Effector memory CD8-positive, alpha-beta T cell (primary cell): ENCODE measurements at places on chromosomes 4 and X.
A peak's percentile ranks its signal among the peaks of the same experiment; 100 is the strongest.

- no peak overlapping the region for H3K4me3 ChIP-seq
- no peak for DNase-seq
- no peaks in the 10 kb centered on the region for H3K27me3 ChIP-seq
- H3K4me1 ChIP-seq, result no peaks in the 10 kb centered on the region
- no peaks in the 10 kb centered on the region for H3K36me3 ChIP-seq
These were observed 83.3 kb upstream of the AMELX start for GRCh38 chrX:11209798-11210414.

DNA sequence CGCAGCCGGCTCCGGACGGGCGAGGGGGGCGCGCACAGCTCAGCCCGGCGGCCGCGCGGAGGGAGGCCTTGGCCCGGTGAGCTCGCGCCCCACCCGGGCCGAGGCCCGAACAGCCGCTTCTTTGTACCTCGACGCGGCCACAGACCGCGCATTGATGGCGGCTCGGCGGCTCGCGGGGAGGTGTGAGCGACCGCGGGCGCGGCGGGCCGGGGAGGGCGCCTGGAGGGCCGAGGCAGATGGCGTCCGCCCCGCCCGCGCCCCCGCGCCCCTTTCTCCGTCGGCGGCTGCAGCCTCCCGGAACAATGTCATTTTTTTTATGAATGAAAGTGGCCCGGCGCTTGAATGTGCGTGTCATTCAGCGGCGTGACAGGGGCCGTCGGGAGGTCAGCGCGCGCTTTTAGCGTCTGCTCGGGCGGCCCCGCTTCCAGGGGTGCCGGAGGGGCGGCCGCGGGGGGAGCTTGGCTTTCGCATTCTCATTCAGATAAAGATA, 1.8 kb downstream of the FGFR3 start:
- H3K4me3 ChIP-seq, result no peak overlapping the region
- H3K27ac ChIP-seq, result no peak overlapping the region
- H3K27me3 ChIP-seq, result peaks cover 57% of the 10 kb centered on the region
- no peak for DNase-seq
- no peaks in the 10 kb centered on the region for H3K4me1 ChIP-seq

- no peak overlapping the region for H3K27ac ChIP-seq
- peaks cover 42% of the 10 kb centered on the region for H3K27me3 ChIP-seq
- no peak for DNase-seq
- H3K4me3 ChIP-seq, result no peak overlapping the region
- no peaks in the 10 kb centered on the region for H3K4me1 ChIP-seq
These were observed 119.3 kb downstream of the RASGEF1B start for GRCh38 chr4:81352446-81352835.

- H3K4me1 ChIP-seq, result no peaks in the 10 kb centered on the region
- no peak for DNase-seq
- H3K36me3 ChIP-seq, result no peaks in the 10 kb centered on the region
- H3K27ac ChIP-seq, result no peak overlapping the region
- peaks cover 7% of the 10 kb centered on the region for H3K27me3 ChIP-seq
- H3K4me3 ChIP-seq, result no peak overlapping the region
These were observed 150.4 kb downstream of the CENPC start for GRCh38 chr4:67394879-67395278.

DNA sequence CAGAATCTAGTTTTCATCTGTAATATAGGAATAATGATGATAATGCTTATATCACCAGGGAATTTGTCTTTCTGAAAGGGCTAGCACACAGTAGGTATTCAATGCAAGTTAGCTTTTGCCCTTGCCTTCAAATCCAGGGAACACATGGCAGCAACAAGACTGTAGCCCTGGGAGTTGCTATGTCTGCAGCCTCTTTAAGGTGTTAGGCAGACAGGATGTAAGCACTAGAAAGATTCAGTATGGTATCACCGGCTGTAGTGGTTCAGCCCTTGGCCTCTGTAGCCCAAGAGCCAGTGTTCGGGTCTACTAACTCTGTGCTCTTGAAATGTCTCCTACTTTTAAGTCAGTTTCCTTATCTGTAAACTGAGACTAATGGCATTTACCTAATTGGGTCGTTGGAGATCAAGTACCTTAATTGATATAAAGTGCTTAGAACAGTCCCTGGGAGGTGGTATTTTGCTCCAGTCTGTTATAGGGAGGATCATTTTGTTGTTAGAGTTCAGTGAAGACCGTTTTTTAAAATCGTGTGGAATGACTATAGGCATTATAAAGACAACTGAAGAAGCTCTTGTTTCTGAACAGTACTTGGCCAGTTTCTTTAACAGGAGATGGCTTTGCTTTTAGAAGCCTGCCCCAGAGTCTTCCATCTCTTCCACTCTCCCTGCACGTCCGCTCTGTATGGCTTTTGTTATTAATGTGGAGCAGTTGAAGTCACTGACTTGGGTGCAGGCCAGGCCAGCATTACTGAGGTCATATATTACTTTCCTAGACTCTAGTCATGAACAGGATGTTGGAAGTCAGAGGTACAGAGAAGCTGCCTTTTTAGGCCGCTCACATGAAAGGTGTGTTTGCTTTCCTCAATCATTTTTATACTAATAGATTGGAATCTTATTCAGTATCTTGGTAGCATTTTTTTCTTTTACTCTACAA, 44.8 kb downstream of the GAB1 start:
- DNase-seq, result no peak
- no peak overlapping the region for H3K4me3 ChIP-seq
- H3K27ac ChIP-seq, result no peak overlapping the region
- no peaks in the 10 kb centered on the region for H3K27me3 ChIP-seq
- no peaks in the 10 kb centered on the region for H3K36me3 ChIP-seq
- H3K4me1 ChIP-seq, result no peaks in the 10 kb centered on the region

DNA sequence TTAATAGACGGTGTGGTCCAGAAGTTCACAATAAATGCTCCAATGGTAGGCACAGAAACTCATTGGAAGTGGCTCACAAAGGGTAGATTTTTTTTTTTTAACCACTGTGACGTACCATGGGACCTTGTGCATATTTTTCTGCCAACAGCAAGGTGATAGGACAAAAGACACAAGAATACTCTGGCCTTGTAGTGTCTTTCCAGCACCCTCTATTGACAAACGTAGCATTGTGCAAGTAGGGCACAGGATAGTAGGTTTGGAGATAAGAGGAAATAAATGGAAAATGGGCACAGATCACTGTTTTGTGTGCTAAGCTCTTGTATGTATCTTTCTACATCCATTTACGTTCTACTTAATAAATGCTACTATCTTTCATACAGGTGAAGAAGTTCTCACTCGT, 2054.9 kb downstream of the PCDH7 start:
- no peak for DNase-seq
- H3K27ac ChIP-seq, result no peak overlapping the region
- H3K36me3 ChIP-seq, result no peaks in the 10 kb centered on the region
- H3K4me1 ChIP-seq, result no peaks in the 10 kb centered on the region

DNA sequence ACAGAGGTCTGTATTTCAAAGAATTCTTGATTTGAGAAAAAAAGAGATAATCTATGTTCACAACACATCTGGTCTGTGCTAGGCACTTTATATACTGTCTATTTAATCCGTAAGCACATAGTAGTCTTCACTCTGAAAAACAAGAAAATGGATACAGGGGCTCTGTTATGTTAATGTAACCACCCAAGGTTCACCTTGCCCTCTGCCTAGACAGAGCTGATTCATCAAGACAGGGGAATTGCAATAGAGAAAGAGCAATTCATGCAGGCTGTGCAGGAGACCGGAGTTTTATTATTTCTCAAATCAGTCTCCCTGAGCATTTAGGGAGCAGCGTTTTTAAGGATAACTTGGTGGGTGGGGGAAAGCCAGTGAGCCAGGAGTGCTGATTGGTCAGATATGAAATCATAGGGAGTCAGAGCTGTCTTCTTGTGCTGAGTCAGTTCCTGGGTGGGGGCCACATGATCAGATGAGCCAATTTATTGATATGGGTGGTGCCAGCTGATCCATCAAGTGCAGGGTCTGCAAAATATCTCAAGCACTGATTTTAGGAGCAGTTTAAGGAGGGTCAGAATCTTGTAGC, 92.9 kb upstream of the TNIP3 start:
- H3K27ac ChIP-seq, result peak overlapping the region; percentile 98
- no peaks in the 10 kb centered on the region for H3K27me3 ChIP-seq
- no peak for DNase-seq
- peaks cover 37% of the 10 kb centered on the region for H3K4me1 ChIP-seq
- H3K4me3 ChIP-seq, result no peak overlapping the region
- peaks cover 11% of the 10 kb centered on the region for H3K36me3 ChIP-seq

DNA sequence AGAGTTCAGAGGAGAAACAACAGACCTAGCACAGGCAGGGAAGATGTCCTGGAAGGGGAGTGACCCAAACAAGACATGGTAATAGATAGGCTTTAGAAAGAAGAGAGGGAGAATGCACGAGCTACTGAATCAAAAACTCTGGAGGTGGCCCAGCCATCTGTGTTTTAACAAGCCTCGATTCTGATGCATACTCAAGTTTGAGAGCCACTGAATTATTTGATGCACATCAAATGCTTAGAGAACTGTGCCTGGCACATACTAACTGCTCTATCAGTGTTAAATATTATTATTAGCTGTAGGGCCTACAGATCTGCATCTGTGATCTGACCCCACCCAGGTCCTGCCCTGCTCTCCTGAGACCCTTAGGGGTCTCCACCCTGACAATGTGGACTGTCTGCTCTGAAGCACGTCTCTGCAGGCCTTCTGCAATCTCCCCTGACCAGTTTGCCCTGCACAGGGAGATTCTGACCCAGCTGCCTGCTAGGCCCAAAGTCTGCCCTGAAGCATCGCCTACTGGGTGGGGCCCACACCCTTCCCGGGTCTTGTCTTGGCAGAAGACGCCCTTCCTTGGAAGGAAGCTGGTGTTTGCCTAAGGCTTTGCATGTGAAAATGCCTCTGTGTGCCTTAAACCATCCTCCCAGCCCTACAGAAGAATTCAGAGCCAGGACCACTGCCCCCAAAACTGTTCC, 201.5 kb upstream of the KLF3 start:
- peaks cover under 1% of the 10 kb centered on the region for H3K27me3 ChIP-seq
- no peak for DNase-seq
- H3K36me3 ChIP-seq, result no peaks in the 10 kb centered on the region
- peaks cover 7% of the 10 kb centered on the region for H3K4me1 ChIP-seq
- no peak overlapping the region for H3K4me3 ChIP-seq

DNA sequence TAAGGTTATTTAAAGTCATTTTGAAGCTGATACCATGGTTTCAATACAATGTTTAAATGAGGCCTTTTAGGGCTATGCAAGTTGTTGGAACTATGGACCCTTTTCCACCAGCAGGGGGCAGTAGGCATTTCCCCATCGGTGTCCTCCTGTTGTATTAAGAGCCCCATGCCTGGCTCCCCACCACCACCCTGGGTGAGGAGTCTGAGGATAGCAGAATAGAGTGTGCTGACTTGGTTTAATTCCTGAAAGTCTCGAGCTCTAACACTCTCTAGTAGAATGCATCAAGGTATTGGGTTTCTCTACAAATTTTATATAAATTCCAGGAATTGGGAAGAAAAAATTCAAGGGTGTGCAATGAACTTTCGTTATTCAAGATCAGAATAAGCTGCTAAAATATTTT, 234.8 kb upstream of the JADE1 start:
- peaks cover 22% of the 10 kb centered on the region for H3K27me3 ChIP-seq
- peak; percentile 44 for DNase-seq
- H3K4me3 ChIP-seq, result no peak overlapping the region
- no peak overlapping the region for H3K27ac ChIP-seq

DNA sequence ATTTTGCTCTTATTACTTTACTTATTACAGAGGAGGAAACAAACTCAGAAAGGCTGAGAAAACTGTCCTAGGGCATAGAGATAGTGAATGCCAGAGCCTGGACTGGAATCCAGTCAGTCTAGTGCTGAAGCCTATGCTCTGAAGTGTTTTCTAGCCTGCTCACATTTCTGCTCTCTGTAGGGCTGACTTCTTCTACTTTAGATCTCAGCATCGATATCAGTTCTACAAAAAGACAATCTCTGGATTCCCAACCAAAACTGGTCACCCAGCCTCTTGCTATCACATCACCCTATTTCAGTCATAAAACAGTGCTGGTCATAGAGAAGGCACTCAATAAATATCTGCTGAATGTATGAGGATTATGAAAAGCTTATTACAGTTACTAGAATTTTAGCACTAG, 87.2 kb downstream of the FAM13A start:
- DNase-seq, result no peak
- H3K4me1 ChIP-seq, result no peaks in the 10 kb centered on the region
- peaks cover 7% of the 10 kb centered on the region for H3K27me3 ChIP-seq
- H3K36me3 ChIP-seq, result no peaks in the 10 kb centered on the region

DNA sequence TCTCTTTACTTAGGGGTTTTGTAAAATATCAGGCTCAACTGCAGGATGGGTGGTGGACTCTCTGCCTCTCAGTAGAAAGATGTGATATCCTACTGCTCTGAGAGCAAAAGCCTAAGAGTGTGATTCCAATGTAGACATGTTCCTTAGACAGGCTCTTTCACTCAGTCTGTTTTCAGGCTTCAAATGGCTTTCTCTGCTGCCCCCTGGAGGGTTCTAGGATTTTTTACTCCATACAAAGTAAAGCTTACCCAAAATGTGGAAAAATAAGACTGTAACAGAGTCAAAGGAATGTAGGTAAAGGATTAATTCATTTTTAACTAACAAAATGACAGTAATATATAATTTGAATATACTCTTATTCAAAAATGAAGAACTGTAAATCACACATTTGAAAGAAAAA, 32.1 kb downstream of the ZGRF1 start:
- peaks cover 3% of the 10 kb centered on the region for H3K36me3 ChIP-seq
- DNase-seq, result peak; percentile 24
- no peak overlapping the region for H3K27ac ChIP-seq
- H3K4me1 ChIP-seq, result no peaks in the 10 kb centered on the region

GRCh38 chr4:130545596-130545995, 1449.6 kb downstream of the C4orf33 start:
- DNase-seq, result no peak
- no peak overlapping the region for H3K4me3 ChIP-seq
- H3K27ac ChIP-seq, result no peak overlapping the region
- H3K27me3 ChIP-seq, result no peaks in the 10 kb centered on the region

DNA sequence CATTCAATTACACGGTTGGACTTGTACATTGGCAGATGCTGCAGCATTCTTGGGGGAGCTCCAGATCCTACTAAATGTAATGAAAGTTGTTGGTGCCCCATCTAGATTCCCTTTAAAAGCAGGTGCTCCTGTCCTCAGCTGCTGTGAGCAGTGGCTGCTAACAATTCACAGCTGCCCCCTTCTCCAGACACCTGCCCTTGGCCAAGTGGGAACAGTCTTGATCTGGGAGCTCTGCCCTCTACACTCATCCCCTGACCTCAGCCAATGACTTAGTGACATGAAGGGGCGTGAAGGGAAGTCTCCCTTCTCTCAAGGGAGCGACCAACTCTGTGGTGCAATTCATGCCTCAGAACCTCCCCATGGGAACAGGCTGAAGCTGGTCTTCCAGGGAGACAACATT, 125.7 kb downstream of the EIF4E start:
- H3K27me3 ChIP-seq, result no peaks in the 10 kb centered on the region
- no peaks in the 10 kb centered on the region for H3K4me1 ChIP-seq
- no peak overlapping the region for H3K4me3 ChIP-seq

- H3K4me3 ChIP-seq, result no peak overlapping the region
- no peaks in the 10 kb centered on the region for H3K36me3 ChIP-seq
- no peak overlapping the region for H3K27ac ChIP-seq
- DNase-seq, result no peak
- H3K4me1 ChIP-seq, result no peaks in the 10 kb centered on the region
- no peaks in the 10 kb centered on the region for H3K27me3 ChIP-seq
These were observed 178.9 kb upstream of the VEGFC start for GRCh38 chr4:176971576-176972115.

GRCh38 chr4:185740471-185740873, 71.5 kb downstream of the SORBS2 start:
- H3K4me1 ChIP-seq, result no peaks in the 10 kb centered on the region
- no peak for DNase-seq
- peaks cover 16% of the 10 kb centered on the region for H3K27me3 ChIP-seq
- no peak overlapping the region for H3K4me3 ChIP-seq
